ENCODE measurements at places on chromosomes 3 and 15. TPM values are rescaled to one million over a fixed set of nuclear protein-coding genes. Genes with fewer than 3 reads are reported as not detected.

Gene SPINK8
- not detected for total RNA-seq

Gene BFSP2
- total RNA-seq: not detected

Gene TTLL13
- 1.1 TPM for total RNA-seq

Gene TLNRD1
- total RNA-seq: 29.7 TPM

DNA sequence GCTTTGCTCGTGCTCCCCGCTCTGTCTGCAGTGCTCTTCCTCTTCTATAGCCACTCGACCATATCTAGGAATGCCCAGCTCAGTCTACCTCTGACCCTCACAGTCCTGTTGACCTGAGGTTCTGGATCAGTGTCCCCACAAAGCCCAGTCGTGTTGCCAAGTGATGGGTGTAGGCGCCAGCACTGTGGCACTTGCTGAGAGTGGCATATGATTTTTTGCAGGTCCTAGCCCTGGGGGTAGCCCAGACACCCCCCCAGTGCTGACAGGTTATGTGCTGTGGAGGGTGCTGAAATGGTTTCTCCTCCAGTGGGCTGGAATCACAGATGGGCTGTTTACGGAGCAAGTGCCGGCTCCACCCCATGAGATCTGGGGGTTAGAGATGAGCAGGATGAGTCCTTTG lies 32.5 kb downstream of the ACAD9 start:
- H3K27ac ChIP-seq: no peak overlapping the region
- peaks cover 42% of the 10 kb centered on the region for H3K36me3 ChIP-seq
- H3K27me3 ChIP-seq: no peaks in the 10 kb centered on the region
- H3K4me3 ChIP-seq: no peak overlapping the region

Data from CD4-positive, alpha-beta memory T cell (primary cell).